AG04450 (cell line): ENCODE measurements at places on chromosomes 6 and 20.

DNA sequence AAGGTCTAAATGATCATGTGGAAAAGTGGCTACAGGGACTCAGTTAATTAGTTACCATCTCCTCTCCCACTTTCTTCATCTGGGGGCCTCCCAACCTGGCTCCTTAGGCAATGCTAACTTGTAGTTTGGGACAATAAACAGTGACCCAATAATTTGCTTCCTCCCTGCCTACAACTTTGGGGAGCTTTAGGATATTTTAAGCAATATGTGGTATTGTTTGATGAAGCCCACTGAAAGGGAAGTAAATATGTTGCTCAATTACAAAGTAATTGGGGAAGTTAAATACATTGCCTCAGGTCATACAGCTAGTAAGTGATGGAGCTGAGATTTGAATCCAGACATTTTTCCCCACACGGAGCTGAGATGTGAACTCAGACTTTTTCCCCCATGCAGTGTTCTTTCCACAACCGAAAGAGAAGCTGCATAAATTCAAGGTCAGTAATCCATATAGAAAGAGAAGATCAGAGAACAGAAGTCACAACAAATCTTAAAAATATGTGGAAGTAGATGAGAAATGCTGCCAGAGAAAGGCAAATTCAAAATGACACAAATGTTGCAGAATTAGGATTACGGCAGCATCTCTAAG lies 26.6 kb downstream of the ZHX3 start:
- DNase-seq: no peak

DNA sequence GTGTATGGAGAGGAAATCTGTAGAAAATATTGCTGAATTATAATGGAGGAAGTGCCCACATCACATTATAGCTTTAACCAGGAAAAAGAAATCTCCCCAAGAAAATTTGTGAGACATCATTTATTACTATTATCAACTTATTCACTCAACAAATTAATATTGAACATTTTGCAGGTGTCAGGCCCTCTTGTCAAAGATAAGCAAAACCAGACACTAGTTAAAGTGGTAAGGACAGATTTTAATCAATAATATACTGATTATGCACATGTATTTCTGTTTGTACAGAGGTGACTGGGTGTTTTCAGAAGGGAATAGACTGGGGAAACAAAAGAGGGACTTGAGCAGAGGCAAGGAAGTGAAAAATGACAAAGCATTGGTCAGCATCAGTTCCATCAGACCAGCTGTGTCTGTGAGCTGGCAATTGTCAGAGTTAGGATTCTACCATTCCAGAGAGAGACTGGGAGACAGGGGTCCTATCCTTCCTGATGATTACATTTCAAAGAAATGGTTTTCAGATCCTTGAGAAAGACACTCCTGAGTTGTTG lies 519.2 kb downstream of the UTRN start:
- DNase-seq: no peak

- no peak for DNase-seq
Measured at GRCh38 chr6:87945181-87945580, 102.5 kb upstream of the SPACA1 start.

DNA sequence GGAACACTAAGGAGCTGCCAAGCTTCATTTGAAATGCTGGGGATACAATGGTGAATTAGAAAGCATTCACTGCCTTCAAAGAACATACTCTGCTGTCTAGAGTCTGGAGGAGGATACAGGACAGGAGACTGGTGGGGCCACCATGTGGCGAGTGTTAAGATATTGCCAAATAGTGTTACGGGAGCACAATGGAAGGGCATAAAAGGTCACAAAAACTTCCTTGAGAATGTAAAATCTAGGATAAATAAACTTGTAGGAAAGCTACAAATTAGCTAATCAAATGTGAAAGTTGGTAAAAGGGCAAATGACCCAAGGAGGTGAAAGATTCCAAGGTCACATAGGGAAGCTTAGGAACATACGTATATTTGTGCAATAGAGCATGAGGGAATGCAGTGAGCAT lies 271.7 kb downstream of the RFPL4B start:
- DNase-seq: no peak

GRCh38 chr6:119734227-119734626 lies 384.7 kb upstream of the MAN1A1 start:
- DNase-seq: no peak

GRCh38 chr6:16993396-16993795 lies 108.5 kb upstream of the STMND1 start:
- no peak for DNase-seq

GRCh38 chr6:16711546-16712254 lies 49.6 kb downstream of the ATXN1 start:
- no peak for DNase-seq

DNA sequence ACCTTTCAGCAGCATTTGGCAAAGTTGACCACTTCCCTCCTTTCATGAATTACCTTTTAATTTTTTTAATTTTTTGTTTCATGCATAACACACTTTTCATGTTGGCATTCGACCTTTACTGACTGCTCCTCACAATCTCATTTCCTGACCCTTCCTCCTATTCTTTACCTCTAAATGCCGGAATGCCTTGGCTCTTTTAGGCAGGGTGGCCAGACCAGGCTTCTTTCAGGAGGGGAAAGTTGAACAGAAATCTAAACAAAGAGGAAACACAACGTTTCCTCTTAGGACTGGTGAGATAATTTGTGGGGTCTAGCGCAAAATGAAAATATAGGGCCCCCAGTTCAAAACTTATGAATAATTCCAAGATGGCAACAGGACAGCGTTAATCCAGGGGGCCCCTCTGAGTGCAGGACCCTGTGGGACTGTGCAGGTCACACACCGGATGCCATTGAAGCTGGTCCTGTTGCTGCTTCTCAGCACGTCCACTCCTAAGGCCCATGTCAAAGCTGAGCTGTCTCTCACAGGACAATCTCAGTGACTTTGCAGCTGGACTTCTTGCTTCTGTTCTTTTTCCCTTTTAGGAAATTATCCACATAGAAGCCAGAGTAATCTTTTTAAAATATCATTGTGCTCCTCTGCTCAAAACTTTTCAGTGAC lies 313.8 kb downstream of the HDGFL1 start:
- DNase-seq: no peak

- DNase-seq: no peak
Measured at GRCh38 chr20:48463096-48463720, 364.6 kb downstream of the PREX1 start.

- DNase-seq: no peak
Measured at GRCh38 chr6:2968600-2969135, 2.7 kb downstream of the SERPINB6 start.

- DNase-seq: no peak
Measured at GRCh38 chr20:44851545-44851944, 34.0 kb upstream of the YWHAB start.

DNA sequence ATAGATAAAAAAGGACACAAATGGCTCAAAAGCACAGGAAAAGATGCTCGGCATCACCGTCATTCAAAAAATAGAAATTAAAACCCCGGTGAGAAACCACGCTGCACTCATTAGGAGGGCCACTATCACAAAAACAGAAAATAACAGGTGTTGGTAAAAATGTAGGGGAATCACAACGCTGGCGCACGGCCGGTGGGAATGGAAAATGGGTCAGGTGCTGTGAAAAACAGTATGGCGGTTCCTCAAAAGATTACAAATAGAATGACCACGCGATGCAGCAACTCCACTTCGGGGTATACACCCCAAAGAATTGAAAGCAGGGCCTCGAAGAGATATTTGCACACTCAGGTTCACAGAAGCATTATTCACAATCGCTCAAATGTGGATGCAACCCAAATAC lies 28.3 kb downstream of the NPEPL1 start:
- DNase-seq: no peak

DNA sequence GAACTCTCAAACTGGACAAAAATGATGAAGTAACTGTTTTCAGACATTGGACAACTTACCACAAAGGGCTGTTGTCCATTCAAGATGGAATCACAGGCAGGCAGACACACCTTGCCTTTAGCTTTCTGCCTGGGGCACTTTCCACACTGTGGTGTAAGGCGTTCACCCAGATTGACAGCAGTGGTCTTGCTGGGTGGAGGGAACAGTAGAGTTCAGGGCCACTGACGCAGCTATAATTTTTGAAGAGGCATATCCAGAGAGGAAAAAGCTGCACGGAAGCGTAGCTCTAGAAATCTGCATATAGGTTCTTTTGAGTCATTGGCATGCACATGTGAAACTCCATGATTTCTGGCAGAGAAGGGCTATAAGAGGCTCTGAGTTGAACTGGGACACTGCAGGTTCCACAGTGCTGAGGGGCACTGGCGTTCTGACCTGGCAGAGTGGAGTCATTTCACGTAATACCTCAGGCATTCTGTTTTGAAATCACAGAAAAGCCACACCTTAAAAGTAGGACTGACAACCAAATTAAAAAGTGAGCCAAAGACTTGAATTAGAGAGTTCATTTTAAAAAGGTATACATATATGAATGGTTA lies 105.0 kb upstream of the EDN1 start:
- no peak for DNase-seq

DNA sequence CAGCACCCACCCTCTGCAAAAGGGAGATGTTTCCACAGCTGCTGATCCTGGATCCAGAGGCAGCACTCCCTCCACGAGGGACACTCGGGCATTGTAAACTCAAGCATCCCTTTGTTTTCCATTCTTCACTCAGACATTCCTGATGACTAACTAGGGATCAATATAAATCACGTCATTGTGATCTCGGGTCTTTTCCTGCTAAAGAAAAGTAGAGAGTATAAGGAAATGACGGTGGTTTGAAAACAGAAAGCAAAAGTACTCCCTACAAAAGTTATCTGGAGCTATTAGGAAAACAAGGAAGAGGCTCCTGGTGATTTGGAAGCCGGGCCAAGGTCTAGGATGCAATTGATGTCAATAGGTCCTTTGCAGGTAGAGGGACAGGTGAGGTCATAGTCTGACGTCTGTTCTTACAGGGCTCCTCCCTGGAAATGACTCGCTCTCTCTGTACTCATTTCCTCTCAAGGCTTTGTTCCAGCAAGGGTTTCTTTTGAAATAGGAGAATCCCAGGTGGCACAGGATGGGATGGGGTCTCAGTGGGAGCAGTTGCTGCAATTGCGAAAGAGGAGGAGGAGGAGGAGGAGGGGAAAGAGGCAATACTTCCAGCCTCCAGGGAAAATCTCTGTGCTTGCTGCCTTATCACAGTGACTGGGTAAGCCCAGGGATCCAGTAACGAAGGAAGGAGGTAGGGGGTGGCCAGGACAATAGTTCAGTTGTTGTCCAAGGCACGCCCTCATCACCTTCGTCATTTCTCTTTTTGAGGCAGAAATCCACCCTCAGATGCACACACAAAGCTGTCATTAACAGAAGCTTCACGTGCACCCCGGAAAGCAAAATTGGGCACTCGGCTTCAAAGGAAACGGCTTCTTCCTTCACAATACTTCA lies 222.8 kb downstream of the LY86 start:
- DNase-seq: no peak

DNA sequence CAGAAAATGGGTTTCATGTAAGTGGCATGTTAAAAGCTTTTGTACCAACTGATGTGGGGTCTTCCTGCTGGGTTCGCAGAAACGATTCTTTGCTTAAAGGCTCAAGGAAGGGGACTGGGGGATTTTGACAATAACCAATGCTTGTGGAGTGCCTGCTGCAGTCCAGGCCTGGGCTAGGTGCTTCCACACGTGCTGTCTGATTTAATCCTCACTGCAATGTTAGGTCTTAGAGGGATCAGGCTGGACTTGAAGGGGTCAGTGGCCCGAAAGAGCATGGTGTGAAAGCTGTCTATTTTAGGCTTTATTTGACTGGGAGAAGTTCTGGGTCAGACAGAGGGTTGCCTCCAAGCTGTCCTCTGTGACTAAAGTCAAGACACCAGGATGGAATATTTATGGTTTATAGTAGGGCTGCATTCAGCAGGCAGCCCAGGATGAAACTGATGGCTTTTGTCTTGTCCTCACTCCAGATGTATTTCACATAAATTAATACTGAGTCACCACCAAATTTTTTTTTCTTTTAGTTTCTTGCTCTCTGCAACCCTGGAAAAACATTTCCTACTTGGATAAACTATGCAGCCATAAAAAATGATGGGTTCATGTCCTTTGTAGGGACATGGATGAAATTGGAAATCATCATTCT lies 219.1 kb downstream of the ZMYND8 start:
- DNase-seq: no peak
